ENCODE measurements at places on chromosomes 1 and 21. TPM values are rescaled to one million over a fixed set of nuclear protein-coding genes. Genes with fewer than 3 reads are reported as not detected.

ADAMTSL4 gene
- total RNA-seq = 3.2 TPM

MX2 gene
- 12.4 TPM for total RNA-seq

TRABD2B gene
- total RNA-seq = under 0.01 TPM

DNA sequence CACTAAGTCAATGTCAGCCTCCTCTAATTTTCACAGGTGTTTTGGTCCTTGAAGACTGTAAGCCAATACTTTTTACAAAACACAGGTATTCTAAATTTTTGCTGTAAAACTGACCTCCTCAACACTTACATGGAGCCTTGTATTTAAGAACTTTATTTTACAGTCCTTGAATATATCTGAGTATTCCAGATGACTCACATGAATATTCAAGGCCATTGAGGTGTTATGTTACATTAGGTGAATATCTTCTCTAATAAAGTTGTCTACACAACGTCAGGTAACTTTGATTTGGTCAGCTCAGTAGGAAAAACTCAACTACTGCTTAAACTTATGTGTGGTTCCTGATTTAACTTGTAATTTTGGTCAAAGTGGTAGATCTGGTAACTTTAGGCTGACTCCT is 254.2 kb downstream of the OLFM3 start:
- no peaks in the 10 kb centered on the region for H3K36me3 ChIP-seq
- H3K27ac ChIP-seq = no peak overlapping the region
- peaks cover 20% of the 10 kb centered on the region for H3K4me1 ChIP-seq
- no peaks in the 10 kb centered on the region for H3K27me3 ChIP-seq
- no peak for DNase-seq

DNA sequence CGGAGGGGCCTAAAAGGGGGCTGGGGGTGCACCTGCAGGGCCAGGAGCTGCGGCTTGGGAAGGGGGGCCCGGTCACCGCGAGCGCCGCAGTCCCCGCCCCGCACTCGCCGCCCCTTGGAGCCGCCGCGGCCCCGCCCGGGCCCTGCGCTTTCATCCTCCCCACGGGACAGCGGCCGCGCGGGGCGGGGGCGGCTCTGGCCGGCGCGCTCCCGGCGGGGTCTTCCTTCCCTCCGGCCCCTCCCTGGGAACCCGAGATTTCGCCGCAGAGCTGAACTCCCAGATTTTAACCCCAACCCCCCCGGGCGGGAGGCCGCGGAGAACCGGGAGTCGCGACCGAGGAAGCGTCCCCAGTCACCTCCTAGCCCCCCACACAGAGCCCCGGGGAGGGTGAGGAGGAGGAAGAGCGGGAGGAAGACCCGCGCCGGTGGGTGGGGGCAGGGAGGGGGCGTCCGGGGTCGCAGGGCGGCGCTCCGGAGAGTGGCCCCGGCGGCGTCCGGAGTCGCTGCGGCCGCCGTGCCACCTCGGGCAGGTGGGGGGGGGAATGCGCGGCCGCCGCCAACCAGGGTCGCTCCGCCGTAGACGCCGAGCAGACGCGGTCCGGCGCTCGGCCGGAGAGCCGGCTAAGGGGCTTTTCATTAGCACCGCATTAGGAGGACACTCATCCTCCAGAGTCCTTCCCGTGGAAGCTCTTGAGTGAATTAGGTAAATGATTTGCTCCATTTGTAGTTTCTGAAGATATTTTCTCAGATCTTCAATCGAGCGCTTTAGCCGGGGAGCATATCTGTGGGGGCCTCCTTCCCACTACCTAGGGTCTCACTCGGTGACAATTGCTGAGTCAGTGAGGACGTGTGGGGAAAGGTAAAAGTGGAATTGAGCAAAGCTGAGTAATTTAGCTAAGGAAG is 31.6 kb upstream of the NFIA start:
- no peaks in the 10 kb centered on the region for H3K36me3 ChIP-seq
- peak overlapping the region; percentile 8 for H3K27ac ChIP-seq
- peak; percentile 93 for DNase-seq
- H3K4me3 ChIP-seq = peak overlapping the region; percentile 87
- peaks cover 30% of the 10 kb centered on the region for H3K27me3 ChIP-seq
- no peaks in the 10 kb centered on the region for H3K4me1 ChIP-seq

- H3K27me3 ChIP-seq = no peaks in the 10 kb centered on the region
- H3K4me3 ChIP-seq = no peak overlapping the region
- no peak overlapping the region for H3K27ac ChIP-seq
- DNase-seq = no peak
Measured at GRCh38 chr1:192232817-192233417, 74.7 kb downstream of the RGS18 start.

GRCh38 chr1:181662606-181663005 is 179.3 kb downstream of the CACNA1E start:
- no peak overlapping the region for H3K4me3 ChIP-seq
- H3K4me1 ChIP-seq = no peaks in the 10 kb centered on the region
- no peak overlapping the region for H3K27ac ChIP-seq
- no peak for DNase-seq

GRCh38 chr1:21552715-21553114 is 43.5 kb downstream of the ALPL start:
- peaks cover 4% of the 10 kb centered on the region for H3K27me3 ChIP-seq
- H3K36me3 ChIP-seq = peaks cover 9% of the 10 kb centered on the region
- H3K4me3 ChIP-seq = no peak overlapping the region
- DNase-seq = peak; percentile 98
- peak overlapping the region; percentile 98 for H3K27ac ChIP-seq

DNA sequence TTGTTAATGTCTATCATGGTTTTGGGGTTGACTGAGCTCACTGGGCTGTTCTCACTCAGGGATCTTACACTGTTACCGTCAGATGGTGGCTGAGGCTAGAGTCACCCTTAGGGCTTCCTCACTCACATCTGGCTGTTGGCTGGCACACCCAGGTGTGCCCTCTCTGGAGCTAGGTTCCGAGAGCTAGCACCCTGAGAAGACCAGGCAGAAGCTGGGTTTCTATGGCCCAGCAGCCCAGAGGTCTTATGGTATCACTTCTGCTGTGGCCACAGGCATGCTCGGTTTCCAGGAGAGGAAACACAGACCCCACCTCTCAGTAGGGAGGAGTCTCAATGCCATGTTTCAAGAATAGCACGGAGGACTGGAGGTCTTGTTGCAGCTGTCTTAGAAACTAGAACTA is 20.7 kb upstream of the KIF1B start:
- H3K4me3 ChIP-seq = no peak overlapping the region
- H3K36me3 ChIP-seq = no peaks in the 10 kb centered on the region
- no peak overlapping the region for H3K27ac ChIP-seq
- H3K4me1 ChIP-seq = peaks cover 8% of the 10 kb centered on the region
